ENCODE measurements at places on chromosomes 6 and 20.

GRCh38 chr6:166567107-166567506 lies 19.4 kb downstream of the RAMACL start:
- H3K4me3 ChIP-seq, result no peak overlapping the region
- no peaks in the 10 kb centered on the region for H3K27me3 ChIP-seq
- peak overlapping the region; percentile 49 for H3K27ac ChIP-seq
- H3K4me1 ChIP-seq, result peaks cover 49% of the 10 kb centered on the region
- H3K36me3 ChIP-seq, result no peaks in the 10 kb centered on the region

- no peaks in the 10 kb centered on the region for H3K36me3 ChIP-seq
- no peaks in the 10 kb centered on the region for H3K27me3 ChIP-seq
- H3K4me3 ChIP-seq, result no peak overlapping the region
- peaks cover 5% of the 10 kb centered on the region for H3K4me1 ChIP-seq
Observed at GRCh38 chr6:72553531-72554511, 68.0 kb upstream of the KCNQ5 start.

DNA sequence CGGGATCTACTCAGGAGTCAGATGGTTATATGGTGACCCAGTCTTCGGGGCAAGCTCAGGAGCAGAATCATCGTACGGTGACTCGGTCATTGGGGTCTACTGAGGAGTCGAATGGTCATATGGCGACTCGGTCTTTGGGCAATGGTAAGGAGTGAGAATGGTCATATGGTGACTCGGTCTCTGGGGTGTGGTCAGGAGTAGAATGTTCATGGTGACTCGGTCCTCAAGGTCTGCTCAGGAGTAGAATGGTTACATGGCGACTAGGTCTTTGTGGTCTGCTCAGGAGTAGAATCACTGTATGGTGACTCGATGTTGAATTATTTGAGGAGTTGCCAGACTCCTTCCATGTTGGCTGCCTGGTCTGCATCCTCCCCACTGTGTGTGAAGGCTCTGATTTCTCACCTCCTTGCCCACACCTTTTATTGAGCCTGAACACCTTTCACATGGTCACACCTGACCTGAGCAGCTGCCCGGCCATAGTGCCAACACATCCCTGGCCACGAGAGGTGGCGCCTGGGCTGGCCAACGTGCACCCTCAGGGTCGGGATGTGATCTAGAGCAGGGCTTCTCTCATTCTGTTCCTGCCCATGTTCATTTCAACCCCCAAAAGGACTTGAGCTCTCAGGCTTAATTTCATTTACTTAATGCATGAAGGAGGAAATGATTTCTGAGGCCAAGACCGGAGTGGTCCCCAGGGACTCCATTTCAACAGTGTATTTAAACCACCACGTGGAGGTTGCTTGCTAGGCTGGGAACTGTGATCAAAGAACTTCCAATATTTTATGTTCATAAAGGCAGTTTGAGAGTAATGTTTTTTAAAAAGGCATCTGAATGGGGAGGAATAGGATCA lies 119.5 kb downstream of the PHACTR3 start:
- DNase-seq, result no peak
- H3K4me3 ChIP-seq, result no peak overlapping the region
- H3K36me3 ChIP-seq, result no peaks in the 10 kb centered on the region
- H3K27me3 ChIP-seq, result no peaks in the 10 kb centered on the region
- H3K4me1 ChIP-seq, result no peaks in the 10 kb centered on the region
- H3K27ac ChIP-seq, result no peak overlapping the region

DNA sequence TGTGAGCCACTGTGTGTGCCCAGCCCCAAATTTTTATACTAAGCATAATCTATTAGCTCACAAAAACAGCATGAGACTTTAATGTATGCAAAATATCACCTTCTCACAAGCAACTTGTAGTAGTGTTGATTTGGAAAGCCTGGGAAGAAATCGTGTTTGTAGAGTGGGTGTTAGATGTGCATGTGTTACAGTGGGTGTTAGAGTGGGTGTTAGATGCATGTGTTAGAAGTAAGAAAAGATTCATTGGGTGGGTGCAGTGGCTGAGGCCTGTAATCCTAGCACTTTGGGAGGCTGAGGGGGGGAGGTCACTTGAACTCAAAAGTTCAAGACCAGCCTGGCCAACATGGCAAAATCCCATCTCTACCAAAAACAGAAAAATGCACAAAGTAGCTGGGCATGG lies 6.3 kb upstream of the SCAF8 start:
- H3K27ac ChIP-seq, result no peak overlapping the region
- no peak for DNase-seq
- H3K4me1 ChIP-seq, result peaks cover 3% of the 10 kb centered on the region

GRCh38 chr20:60078351-60079250 lies 120.4 kb downstream of the CDH26 start:
- no peaks in the 10 kb centered on the region for H3K27me3 ChIP-seq
- no peak for DNase-seq
- H3K4me1 ChIP-seq, result no peaks in the 10 kb centered on the region
- H3K36me3 ChIP-seq, result no peaks in the 10 kb centered on the region
- H3K4me3 ChIP-seq, result no peak overlapping the region

GRCh38 chr20:53708129-53708968 lies 114.7 kb upstream of the ZNF217 start:
- no peaks in the 10 kb centered on the region for H3K4me1 ChIP-seq
- H3K4me3 ChIP-seq, result no peak overlapping the region
- no peak overlapping the region for H3K27ac ChIP-seq
- H3K36me3 ChIP-seq, result no peaks in the 10 kb centered on the region
- H3K27me3 ChIP-seq, result no peaks in the 10 kb centered on the region
- DNase-seq, result no peak

DNA sequence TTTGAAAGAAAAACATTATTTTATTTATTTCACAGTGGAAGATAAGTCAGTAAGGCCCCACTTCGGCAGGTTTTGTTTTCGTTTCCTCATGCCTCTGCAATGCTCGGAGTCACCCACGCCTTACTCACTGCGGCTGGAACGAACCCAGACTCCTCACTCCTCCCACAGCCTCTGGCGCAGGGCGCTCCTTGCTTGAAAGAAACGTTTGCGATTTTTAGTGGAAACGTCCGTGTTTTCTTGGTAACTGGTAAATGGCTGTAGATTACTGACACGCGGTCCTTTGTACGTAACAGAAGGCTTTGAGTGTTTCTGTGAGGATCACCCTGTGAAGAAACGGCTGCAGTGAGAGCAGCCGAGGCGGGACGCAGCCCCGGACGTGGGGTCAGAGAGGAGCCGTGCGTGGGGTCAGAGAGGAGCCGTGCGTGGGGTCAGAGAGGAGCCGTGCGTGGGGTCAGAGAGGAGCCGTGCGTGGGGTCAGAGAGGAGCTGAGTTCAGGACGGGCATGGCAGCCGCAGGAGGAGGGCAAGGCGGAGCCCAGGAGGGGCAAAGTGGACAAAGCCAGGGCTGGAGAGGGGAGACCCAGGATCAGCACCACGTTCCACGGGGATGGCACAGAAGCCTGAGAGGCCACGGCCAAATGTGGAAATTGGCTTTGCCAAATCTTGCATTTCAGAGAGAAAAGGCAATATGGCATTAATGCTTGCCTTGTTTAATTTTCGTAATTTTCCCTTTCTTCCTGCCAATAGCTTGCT lies 198.6 kb upstream of the THBS2 start:
- H3K27ac ChIP-seq, result peak overlapping the region; percentile 63
- no peaks in the 10 kb centered on the region for H3K27me3 ChIP-seq
- H3K36me3 ChIP-seq, result no peaks in the 10 kb centered on the region
- no peaks in the 10 kb centered on the region for H3K4me1 ChIP-seq
- DNase-seq, result peak; percentile 84
- peak overlapping the region; percentile 46 for H3K4me3 ChIP-seq

DNA sequence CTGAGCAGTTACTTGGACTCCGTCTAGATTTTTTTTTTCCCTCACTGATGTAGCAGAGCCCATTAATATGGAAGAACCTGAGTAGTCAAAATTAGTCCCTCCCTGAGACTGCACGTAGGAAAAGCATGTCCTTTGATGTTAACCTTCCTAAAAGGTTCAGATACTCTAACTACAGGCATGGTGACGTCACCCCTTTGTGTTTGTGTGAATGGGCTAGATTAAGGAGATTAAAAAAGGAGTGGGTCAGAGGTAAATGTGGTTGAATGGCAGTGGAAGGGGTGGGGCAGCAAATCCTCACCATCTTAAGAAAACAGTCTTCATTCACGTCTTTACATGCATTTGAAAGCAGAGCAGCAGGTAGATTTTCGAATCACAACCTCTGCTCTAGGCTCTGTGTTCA lies 521.1 kb downstream of the TFAP2B start:
- no peak overlapping the region for H3K27ac ChIP-seq
- no peaks in the 10 kb centered on the region for H3K4me1 ChIP-seq
- no peak for DNase-seq
- no peak overlapping the region for H3K4me3 ChIP-seq
- no peaks in the 10 kb centered on the region for H3K36me3 ChIP-seq

- H3K4me1 ChIP-seq, result peaks cover 19% of the 10 kb centered on the region
- no peaks in the 10 kb centered on the region for H3K27me3 ChIP-seq
- H3K4me3 ChIP-seq, result no peak overlapping the region
- DNase-seq, result no peak
- no peaks in the 10 kb centered on the region for H3K36me3 ChIP-seq
Observed at GRCh38 chr6:18350712-18351111, 36.4 kb upstream of the RNF144B start.

GRCh38 chr20:38987777-38988176 lies 25.6 kb downstream of the DHX35 start:
- no peaks in the 10 kb centered on the region for H3K27me3 ChIP-seq
- no peak overlapping the region for H3K27ac ChIP-seq
- no peak overlapping the region for H3K4me3 ChIP-seq
- H3K36me3 ChIP-seq, result no peaks in the 10 kb centered on the region

GRCh38 chr6:37373822-37374471 lies 20.2 kb downstream of the RNF8 start:
- no peaks in the 10 kb centered on the region for H3K27me3 ChIP-seq
- no peak overlapping the region for H3K27ac ChIP-seq
- DNase-seq, result no peak
- H3K4me3 ChIP-seq, result no peak overlapping the region
- H3K4me1 ChIP-seq, result peaks cover 6% of the 10 kb centered on the region

- peaks cover 11% of the 10 kb centered on the region for H3K4me1 ChIP-seq
- H3K4me3 ChIP-seq, result no peak overlapping the region
- no peaks in the 10 kb centered on the region for H3K27me3 ChIP-seq
Observed at GRCh38 chr20:57658833-57659516, 38.7 kb upstream of the ZBP1 start.

- no peaks in the 10 kb centered on the region for H3K4me1 ChIP-seq
- no peaks in the 10 kb centered on the region for H3K27me3 ChIP-seq
- H3K36me3 ChIP-seq, result no peaks in the 10 kb centered on the region
- no peak overlapping the region for H3K4me3 ChIP-seq
Observed at GRCh38 chr20:53852014-53852413, 218.4 kb downstream of the BCAS1 start.

DNA sequence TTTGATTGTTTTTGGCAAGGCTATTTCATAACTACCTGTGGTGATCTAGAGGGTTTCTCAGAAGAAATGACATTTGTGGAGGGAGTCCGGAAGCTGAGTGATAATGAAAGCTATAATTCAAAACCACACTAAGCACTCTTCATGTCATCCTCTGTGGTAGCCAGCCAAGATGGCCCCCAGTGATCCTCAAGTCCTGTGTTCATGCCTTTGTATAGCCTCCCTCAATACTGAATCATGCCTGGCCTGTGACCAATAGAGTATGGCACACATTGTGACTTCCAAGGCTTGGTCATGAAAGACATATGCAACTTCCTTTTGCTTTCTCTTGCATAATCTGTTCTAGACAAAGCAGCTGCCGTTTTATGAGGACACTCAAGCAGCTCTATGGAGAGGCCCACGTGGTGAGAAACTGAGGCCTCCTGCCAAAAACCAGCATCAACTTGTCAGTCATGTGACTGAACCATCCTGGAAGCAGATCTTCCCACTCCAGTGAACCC lies 12.8 kb upstream of the DNAAF9 start:
- peak overlapping the region; percentile 5 for H3K27ac ChIP-seq
- H3K27me3 ChIP-seq, result no peaks in the 10 kb centered on the region
- no peak overlapping the region for H3K4me3 ChIP-seq
- DNase-seq, result peak; percentile 37

DNA sequence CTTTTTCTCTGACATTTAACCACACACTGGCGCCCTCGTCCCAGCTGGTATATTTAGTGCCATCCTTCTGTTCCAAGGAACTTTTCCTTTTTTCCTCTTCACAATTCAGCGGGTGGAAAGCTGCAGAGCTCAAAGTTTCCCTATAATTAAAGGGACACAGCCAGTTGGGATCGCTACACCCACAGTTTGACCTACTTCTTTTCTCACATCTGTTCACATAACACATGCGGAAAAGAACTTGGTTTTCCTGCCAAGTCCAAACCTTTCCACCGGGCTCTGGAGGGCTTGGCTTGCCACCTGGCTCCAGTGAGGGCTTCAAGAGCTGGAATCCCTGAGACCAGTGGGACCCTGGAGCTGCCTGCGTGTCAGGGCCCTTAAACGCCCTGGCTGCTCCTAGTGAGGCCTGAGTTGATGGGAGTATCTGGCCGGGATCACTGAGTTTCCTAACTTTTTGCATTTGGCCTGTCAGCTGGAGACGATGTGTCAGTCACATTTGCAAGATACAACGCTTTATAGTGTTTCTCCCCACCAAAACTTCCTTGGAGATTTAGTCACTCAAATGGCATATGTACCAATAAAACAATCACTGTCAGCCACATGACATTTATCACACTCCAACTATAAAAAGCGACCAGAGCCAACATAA lies 176.0 kb downstream of the SASH1 start:
- no peaks in the 10 kb centered on the region for H3K4me1 ChIP-seq
- H3K27me3 ChIP-seq, result no peaks in the 10 kb centered on the region
- H3K4me3 ChIP-seq, result no peak overlapping the region
- H3K36me3 ChIP-seq, result peaks cover 13% of the 10 kb centered on the region

- H3K27me3 ChIP-seq, result no peaks in the 10 kb centered on the region
- DNase-seq, result no peak
- H3K36me3 ChIP-seq, result no peaks in the 10 kb centered on the region
- no peak overlapping the region for H3K4me3 ChIP-seq
Observed at GRCh38 chr6:87027021-87027420, 67.9 kb downstream of the CGA start.

- no peaks in the 10 kb centered on the region for H3K27me3 ChIP-seq
- H3K4me3 ChIP-seq, result no peak overlapping the region
- H3K36me3 ChIP-seq, result no peaks in the 10 kb centered on the region
- no peaks in the 10 kb centered on the region for H3K4me1 ChIP-seq
- DNase-seq, result no peak
- H3K27ac ChIP-seq, result no peak overlapping the region
Observed at GRCh38 chr20:63238514-63239125, 2.9 kb downstream of the BIRC7 start.

DNA sequence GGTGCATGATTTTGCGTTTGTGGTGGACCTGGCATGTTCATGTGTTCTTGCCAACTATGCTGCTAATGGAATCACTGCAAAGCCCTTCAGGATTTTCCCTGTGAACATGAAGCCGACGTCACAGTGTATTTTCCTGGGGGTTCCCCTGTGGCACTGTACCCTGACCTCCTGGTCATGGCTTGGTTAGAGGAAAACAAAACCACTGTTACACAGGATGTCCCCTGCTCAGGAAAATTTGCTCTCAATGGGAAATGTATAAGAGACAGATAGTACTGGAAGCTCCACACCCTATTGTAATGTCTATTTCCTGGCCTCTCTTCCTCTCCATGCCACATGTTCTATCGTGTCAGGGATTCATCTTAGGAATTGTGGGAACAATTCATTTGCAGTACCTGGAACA lies 19.7 kb downstream of the TSHZ2 start:
- no peak overlapping the region for H3K27ac ChIP-seq
- H3K27me3 ChIP-seq, result no peaks in the 10 kb centered on the region
- H3K36me3 ChIP-seq, result no peaks in the 10 kb centered on the region
- no peak for DNase-seq
